ENCODE measurements at places on chromosomes 5 and 9. TPM values are rescaled to one million over a fixed set of nuclear protein-coding genes. Genes with fewer than 3 reads are reported as not detected.

DNA sequence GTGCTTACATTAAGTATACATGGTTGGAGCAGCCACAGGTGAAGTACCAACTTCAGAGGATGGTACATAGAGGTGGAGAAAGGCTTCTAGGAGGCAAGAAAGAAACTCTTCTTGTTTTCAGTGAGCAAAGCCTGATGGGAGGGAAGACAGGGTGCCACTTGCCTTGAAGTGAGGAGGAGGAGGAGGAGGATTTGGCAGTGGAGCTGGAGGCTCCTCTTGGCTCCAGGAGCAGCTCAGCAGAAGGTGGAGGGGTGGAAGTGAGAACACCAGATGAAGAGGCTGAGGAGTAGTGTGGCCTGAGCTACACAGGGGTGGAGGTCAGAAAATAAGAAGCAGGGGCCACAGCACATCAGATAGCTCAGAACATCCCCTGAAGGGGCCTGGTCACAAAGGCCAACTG is 91.1 kb upstream of the SHISAL2B start:
- H3K4me1 ChIP-seq: no peaks in the 10 kb centered on the region
- no peaks in the 10 kb centered on the region for H3K36me3 ChIP-seq
- no peaks in the 10 kb centered on the region for H3K27me3 ChIP-seq
- no peak for DNase-seq

GRCh38 chr5:83471405-83472212 is at the start of gene VCAN:
Gene VCAN (plus strand): TSS chr5:83471744. CDS start chr5:83483519, 11,775 bp downstream.
- peak within 1 kb of the TSS; percentile 78 for H3K4me3 ChIP-seq
- no peaks in the 10 kb centered on the region for H3K36me3 ChIP-seq
- no peak for DNase-seq
- H3K27ac ChIP-seq: no peak within 1 kb of the TSS

GRCh38 chr5:126119887-126120442 is 303.2 kb upstream of the GRAMD2B start:
- H3K4me3 ChIP-seq: no peak overlapping the region
- no peaks in the 10 kb centered on the region for H3K4me1 ChIP-seq
- no peaks in the 10 kb centered on the region for H3K27me3 ChIP-seq

The ADAMTSL2 gene
- total RNA-seq: not detected

GRCh38 chr5:79756076-79756475 is 66.4 kb downstream of the CMYA5 start:
- no peaks in the 10 kb centered on the region for H3K27me3 ChIP-seq
- H3K27ac ChIP-seq: no peak overlapping the region
- no peak overlapping the region for H3K4me3 ChIP-seq
- no peaks in the 10 kb centered on the region for H3K4me1 ChIP-seq

DNA sequence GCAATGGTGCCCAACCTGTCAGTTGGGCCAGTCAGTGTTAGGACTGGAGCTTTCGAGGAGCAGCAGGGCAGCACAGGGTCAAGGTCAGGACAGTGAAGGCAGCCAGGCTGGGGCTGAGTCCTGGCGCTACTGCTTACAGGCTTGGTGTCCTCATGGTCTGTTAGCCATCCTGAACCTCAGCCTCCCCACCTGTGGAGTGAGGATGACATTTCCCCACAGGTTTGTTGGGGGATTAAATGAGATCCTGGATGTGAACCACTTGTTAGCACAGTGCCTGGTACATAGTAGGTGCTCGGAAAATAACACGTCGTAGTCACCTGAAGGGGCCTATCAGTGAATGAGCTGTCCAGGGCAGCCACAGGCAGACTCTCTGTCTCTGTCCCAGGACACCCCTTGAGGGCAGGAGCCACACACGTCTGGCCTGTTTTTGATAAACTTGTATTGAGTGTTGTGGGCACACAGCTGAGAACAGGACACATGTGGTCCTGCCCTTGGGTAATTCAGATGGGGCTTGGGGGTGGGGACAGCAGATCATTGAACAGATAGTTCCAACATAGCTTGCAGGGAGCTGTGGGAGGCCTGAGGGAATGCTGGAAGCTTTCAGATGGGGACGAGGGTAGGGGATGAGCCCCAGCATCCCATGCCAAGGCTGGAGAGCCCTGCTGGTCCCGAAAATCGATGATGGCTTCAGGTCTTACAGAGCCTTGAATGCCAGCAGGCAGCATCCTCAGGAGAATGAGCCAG is 69.3 kb downstream of the AMBP start:
- no peak for DNase-seq
- H3K27me3 ChIP-seq: no peaks in the 10 kb centered on the region
- no peak overlapping the region for H3K4me3 ChIP-seq
- no peak overlapping the region for H3K27ac ChIP-seq
- no peaks in the 10 kb centered on the region for H3K36me3 ChIP-seq
- H3K4me1 ChIP-seq: no peaks in the 10 kb centered on the region

DNA sequence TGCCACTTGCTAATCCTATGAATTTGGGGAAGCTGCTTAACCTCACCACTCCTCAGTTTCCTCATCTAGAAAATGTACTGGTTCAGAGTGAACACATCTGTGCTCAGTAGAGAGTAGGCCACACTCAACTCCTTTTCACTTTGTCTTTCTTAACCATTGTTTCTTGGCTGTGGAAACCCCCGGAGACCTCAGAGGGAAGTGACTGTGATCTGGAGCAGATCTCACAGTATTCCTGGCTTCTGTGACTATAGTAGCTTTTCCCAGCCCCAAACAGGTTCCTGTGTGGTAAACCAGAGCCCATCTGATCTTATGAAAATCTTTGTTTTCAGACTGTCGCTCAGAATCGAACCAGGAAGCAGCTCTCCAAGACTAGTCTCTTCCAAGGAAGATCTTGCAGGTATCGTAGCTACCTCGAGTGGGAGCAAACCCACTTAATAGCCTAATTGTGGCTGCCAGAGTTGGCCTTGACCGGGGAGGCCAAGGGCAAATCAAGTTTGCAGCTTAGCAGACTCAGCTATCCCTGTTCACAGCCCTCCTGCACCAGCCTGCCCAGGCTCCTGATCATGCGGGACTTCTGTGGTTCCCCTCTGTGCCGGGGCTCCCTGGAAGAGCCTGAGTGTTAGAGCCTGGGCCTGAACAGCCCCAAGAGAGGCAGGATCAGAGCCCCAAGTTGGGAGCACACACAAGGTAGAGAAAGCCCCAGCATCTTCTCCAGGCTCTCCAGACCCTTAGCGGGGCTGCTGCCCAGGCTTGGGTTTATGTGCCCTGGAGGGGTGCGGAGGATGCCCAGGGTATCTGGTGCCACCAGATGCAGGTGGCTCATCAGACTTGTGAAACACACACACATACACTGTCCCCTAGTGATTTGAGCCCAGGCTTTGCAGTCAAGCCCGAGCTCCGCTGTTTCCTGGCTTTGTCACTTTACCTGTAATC is 52.2 kb upstream of the ANGPTL2 start:
- H3K27me3 ChIP-seq: no peaks in the 10 kb centered on the region
- DNase-seq: no peak
- no peak overlapping the region for H3K27ac ChIP-seq

DNA sequence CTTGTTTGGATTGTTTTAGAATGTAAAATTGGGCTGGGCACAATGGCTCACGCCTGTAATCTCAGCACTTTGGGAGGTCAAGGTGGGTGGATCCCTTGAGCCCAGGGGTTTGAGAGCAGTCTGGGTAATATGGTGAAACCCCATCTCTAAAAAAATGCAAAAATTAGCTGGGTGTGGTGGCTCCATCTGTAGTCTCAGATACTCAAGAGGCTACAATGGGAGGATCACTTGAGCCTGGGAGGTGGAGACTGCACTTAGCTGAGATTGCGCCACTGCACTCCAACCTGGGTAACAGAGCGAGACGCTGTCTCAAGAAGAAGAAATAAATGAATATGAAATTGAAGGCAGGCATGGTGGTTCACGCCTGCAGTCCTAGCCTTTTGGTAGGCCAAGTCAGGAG is 21.3 kb downstream of the MAML1 start:
- peaks cover 10% of the 10 kb centered on the region for H3K36me3 ChIP-seq

The WNT8A gene
- total RNA-seq: not detected

DNA sequence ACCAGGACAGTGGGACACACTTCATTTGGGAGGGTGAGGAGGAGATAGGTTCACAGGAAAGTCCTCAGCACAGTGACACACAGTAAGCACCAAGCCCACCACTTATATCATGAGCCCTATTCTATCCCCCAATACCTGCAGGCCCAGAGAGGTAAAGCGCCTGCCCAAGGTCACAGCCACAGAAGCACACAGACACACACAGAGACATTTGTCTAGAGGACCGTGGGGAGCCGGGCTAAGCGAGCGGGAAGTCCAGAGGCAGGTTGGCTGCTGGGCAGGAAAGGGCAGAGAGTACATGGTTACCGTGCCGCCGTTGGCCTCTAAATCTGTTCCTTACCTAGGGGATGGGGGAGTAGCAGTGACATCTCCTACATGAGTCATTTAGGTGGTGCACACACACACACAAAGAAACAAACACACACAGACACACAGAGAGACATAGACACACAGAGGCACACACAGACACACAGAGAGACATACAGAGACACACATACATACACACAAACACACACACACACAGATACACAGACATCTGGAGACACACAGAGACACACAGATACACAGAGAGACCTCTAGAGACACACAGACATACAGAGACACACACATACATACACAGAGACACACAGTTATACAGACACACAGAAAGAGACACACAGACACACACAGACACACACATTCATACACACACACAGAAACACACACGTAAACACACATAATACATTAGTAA is 15.9 kb upstream of the DUSP1 start:
- H3K4me3 ChIP-seq: no peak overlapping the region
- peaks cover 3% of the 10 kb centered on the region for H3K4me1 ChIP-seq
- H3K36me3 ChIP-seq: no peaks in the 10 kb centered on the region
- no peak overlapping the region for H3K27ac ChIP-seq
- DNase-seq: no peak
- no peaks in the 10 kb centered on the region for H3K27me3 ChIP-seq

DNA sequence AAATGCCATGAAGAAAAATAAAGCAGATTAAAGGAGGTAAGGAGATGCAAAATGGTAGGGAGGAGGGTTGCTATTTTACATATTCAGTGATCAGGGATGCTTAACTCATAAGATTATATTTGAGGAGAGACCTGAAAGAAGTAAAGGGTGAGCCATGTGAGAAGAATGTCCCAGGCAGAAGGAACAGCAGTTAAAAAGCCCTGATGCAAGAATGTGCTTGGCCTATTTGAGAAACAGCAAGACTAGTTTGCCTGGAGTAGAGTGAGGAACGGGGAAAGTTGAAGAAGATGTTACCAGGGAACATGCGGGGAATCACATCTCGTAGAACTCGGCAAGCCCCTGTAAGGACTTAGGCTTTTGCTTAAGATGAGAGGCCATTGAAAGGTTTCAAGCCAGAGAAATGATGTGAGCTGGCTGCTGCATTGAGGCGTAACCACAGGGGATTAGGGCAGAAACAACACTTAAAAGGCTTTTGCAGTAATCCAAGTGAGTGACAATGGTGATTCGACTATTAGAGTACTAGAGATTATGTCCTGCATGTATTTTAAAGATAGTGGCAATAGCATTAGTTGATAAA is 198.7 kb downstream of the VPS13A start:
- H3K27me3 ChIP-seq: no peaks in the 10 kb centered on the region
- 0 out of 2 replicates have a peak, but pooled peaks cover 1% of the 10 kb centered on the region for H3K36me3 ChIP-seq
- no peak overlapping the region for H3K4me3 ChIP-seq

DNA sequence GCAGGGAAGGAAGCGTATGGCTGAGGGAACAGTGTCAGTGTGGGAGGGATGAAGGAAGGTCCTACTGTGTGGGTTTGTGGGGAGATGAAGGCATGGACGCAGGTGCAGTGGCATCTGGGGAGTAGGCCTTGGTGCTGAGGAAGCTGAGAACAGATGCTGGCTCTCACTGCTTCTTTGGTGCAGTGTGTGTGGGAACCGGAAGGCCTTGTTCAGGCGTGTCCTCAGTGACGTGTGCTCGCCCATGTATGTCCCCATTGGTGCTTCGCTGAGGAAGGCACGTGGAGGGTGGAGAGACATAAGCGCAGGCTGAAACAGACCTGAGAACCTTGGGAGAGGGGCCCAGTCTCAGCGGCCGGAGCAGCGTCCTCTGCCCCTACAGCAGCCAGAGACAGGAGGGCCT is 18.7 kb downstream of the ADAMTS13 start:
- H3K27ac ChIP-seq: no peak overlapping the region
- no peaks in the 10 kb centered on the region for H3K36me3 ChIP-seq
- H3K4me3 ChIP-seq: no peak overlapping the region
- H3K4me1 ChIP-seq: peaks cover 4% of the 10 kb centered on the region
- no peak for DNase-seq
- H3K27me3 ChIP-seq: peaks cover under 1% of the 10 kb centered on the region

The EQTN gene
- not detected for total RNA-seq

DNA sequence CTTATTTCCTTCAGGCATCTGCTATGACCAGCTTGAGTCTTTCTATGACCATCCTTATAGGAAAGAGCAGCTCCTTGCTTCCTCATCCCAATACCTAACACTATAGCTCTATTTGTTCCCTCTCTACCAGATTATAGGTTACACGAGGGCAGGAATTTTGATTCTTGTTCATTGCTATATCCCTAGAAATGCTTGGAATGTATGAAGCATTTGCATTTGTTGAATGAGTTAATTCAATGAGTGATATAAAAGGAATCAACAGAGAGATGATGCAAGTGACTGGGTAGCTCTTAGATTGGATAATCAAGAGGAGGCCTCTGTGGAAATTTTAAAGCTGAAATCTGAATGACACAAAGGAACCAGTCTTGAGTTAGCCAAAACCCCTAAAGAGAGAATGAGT is 13.9 kb downstream of the ZCCHC9 start:
- no peak overlapping the region for H3K4me3 ChIP-seq
- no peaks in the 10 kb centered on the region for H3K27me3 ChIP-seq
- no peaks in the 10 kb centered on the region for H3K36me3 ChIP-seq

DNA sequence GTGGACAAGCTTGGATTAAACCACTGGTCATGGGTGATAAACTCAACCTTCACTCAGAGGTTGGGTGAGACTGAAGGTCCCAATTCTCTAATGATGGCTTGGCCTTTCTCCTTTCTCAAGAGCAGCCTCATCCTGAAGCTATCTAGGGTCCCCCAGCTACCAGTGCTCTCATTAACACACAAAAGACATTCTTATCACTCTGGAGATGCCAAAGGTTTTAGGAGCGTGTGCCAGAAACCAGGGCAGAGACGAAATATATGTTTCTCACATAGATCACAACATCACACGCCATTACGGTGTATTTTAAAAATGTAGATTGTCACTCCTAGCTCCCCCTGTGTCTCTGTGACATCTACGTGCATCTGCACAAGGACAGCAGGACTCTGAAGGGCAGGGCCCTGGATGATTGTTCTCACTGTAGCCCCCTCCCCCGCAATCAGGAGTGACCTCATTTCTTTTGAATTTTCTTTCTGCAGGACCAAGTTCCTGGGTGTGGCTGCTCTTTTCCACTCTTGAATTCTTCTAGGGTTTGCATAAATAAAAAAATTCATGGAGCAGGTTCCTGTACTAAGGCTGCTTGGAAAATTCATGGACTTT is 311.3 kb downstream of the GADD45G start:
- H3K27ac ChIP-seq: no peak overlapping the region
- no peaks in the 10 kb centered on the region for H3K27me3 ChIP-seq
- no peaks in the 10 kb centered on the region for H3K36me3 ChIP-seq
- no peak overlapping the region for H3K4me3 ChIP-seq

The ZBED3 gene
- 16.9 TPM for total RNA-seq

GRCh38 chr5:11146171-11146570 is 385.1 kb upstream of the DAP start:
- H3K36me3 ChIP-seq: no peaks in the 10 kb centered on the region
- H3K27ac ChIP-seq: no peak overlapping the region
- no peaks in the 10 kb centered on the region for H3K27me3 ChIP-seq

The PRSS3 gene
- 0.98 TPM for total RNA-seq

The ZSWIM6 gene
- total RNA-seq: 6.2 TPM

GRCh38 chr5:170159101-170159698 is 53.5 kb downstream of the FOXI1 start:
- 0 out of 2 replicates have a peak, but pooled peaks cover 2% of the 10 kb centered on the region for H3K27me3 ChIP-seq
- no peaks in the 10 kb centered on the region for H3K36me3 ChIP-seq
- no peak overlapping the region for H3K4me3 ChIP-seq
- DNase-seq: no peak
- peaks cover 11% of the 10 kb centered on the region for H3K4me1 ChIP-seq
